HTR-8/SVneo (cell line): ENCODE measurements at places on chromosomes 6 and 20.

- DNase-seq, result no peak
Observed at GRCh38 chr20:2814076-2814475, 711 bp upstream of the C20orf141 start.

DNA sequence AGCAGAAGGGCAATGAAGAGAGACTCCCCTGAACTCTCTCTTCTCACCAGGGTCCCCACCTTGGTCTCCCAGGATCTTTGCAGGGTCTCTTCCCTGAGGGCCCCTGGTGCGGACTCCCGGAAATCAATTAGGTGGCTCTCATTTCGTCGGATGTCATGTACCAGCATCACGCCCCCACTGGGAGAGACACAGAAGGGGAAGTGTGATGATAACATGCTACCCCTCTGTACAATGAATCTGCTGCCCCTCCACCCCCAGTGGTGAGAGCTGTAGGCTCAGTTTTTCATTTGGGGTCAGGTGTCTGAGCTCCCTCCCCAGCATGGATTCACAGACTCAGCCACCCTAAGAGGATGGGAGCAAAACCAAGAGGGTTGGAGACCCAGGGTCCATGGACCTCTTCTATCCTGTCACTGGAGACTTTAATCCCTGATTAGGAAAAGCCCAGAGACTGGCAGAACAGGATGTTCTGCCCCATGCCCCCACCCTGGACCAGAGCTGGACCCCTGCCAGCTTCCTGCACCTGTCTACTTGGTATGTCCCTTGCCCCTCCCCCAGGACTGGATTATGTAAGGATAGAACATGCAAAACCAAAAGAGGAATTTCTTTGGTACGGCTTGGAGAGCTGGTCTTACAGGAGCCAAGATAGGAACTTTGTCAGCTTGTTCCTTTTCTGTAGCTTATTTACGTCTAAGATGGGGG lies 11.1 kb downstream of the GGT7 start:
- DNase-seq, result no peak

DNA sequence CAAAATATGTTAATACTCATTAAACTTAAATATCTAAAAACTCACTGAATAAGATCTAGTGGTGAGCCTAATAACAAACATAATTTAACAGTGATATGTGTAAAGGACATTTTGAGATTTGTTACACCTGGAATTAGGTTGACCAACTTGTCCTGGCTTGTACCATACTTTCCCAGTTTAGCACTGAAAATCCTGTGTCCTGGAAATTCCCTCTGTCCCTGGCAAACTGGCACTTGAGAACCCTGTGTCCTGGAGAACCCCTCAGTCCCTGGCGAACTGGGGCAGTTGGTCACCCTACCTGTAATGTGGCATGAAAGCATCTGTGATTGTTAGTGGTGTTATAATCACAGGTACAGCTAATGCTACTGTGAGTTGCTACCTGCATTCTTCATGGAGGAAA lies 6.9 kb upstream of the PRND start:
- DNase-seq, result no peak

GRCh38 chr20:32634041-32634805 lies 39.5 kb downstream of the C20orf203 start:
- no peak for DNase-seq

DNA sequence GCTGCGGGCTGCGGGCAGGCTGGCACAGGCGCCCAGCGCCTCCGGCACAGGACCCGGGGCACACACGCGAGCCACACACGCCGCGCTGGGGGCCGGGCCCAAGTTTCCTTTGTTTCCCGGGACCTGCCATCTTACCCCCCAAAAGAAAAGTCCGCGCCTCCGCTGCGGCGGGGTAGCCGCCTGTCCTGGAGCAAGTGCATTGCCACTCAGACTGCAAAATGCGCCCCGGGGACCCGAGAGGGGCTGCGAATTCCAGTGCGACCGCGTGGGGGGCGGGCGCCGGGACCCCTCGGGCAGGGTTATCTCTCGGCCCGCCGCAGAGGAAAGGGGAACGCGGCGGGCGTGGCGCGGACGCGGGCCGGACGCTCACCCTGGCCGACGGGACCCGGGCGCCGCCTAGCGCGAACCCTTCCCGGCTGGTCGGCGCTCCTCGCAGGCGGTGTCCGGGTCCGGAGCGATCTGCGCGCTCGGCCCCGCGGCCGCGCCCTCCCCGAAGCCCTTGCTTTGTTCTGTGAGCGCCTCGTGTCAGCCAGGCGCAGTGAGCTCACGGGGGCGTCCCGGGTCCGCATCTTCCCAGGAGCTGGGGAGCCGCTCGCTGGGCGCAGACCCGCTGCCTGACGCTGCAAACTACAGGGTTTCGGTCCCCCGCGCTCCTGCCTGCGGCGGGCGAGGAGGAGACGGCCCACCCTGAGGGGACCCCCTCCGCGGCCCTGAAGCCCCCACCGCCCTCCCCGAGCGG lies 639 bp upstream of the CD24 start:
- peak; percentile 15 for DNase-seq

GRCh38 chr6:5215799-5216198 lies 45.0 kb downstream of the LYRM4 start:
- no peak for DNase-seq

- no peak for DNase-seq
Observed at GRCh38 chr6:20252311-20252710, 40.0 kb upstream of the MBOAT1 start.

GRCh38 chr20:18614244-18614643 lies 26.4 kb downstream of the DTD1 start:
- no peak for DNase-seq

- DNase-seq, result no peak
Observed at GRCh38 chr6:37926661-37927060, 107.1 kb downstream of the ZFAND3 start.

DNA sequence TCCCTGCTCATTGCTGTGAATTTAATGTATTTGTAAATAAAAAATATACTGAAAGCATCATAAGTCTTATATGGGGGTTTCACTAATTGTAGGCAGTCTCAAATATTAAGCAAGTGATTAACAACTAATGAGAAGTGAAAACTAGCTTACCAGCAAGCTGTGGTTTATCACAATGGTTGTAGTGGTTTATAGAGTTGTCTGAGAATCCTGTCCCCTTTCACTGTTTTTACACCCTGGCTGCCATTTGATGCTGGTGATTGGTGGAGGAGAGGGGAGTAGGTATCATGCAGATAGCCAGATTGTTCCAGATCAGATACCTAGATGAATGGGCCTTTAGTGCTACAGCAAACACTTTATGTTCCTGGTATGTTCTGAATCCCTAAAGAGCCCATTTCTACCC lies 6.0 kb downstream of the MKKS start:
- no peak for DNase-seq

DNA sequence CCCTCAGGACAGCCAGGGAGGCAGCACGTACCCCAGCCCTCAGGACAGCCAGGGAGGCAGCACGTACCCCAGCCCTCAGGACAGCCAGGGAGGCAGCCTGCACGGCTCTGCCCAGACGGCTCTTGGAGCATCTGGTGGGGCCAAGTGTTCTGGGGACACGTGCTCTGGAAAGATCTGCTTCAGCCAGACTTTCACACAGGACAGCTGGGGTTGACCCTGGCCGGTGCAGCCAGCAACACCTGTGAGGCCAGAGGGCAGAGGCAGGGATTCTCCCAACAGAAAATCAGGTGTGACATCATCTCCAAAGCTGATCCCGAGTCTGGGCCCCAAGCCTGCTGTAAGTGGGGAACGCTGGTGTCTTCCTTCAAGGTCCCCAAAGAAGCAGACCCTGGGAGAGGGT lies 55.5 kb upstream of the SLCO4A1 start:
- no peak for DNase-seq
